ENCODE measurements at places on chromosomes 16 and 17. TPM values are rescaled to one million over a fixed set of nuclear protein-coding genes. Genes with fewer than 3 reads are reported as not detected.

SLC47A2 gene
- total RNA-seq = not detected

PHF23 gene
- 37.1 TPM for total RNA-seq

CSH1 gene
- not detected for total RNA-seq

HBA2 gene
- total RNA-seq = not detected

ABCC3 gene
- total RNA-seq = 40.8 TPM

TEX14 gene
- 0.73 TPM for total RNA-seq

CCDC57 gene
- total RNA-seq = 26.6 TPM

TBC1D28 gene
- not detected for total RNA-seq

STXBP4 gene
- total RNA-seq = 13.5 TPM

ETV4 gene
- total RNA-seq = 10.7 TPM

KRTAP1-1 gene
- total RNA-seq = not detected

ORMDL3 gene
- total RNA-seq = 32.7 TPM

KIF2B gene
- not detected for total RNA-seq

NF1 gene
- 48.1 TPM for total RNA-seq

MARVELD3 gene
- total RNA-seq = not detected

KCNH6 gene
- not detected for total RNA-seq

TBC1D3G gene
- not detected for total RNA-seq

CLTC gene
- 360 TPM for total RNA-seq

OR4D1 gene
- not detected for total RNA-seq

Measured in subcutaneous preadipocyte (primary cell).